Activated gamma-delta T cell (primary cell): ENCODE measurements at places on chromosomes 2 and 18.
A peak's percentile ranks its signal among the peaks of the same experiment; 100 is the strongest.

DNA sequence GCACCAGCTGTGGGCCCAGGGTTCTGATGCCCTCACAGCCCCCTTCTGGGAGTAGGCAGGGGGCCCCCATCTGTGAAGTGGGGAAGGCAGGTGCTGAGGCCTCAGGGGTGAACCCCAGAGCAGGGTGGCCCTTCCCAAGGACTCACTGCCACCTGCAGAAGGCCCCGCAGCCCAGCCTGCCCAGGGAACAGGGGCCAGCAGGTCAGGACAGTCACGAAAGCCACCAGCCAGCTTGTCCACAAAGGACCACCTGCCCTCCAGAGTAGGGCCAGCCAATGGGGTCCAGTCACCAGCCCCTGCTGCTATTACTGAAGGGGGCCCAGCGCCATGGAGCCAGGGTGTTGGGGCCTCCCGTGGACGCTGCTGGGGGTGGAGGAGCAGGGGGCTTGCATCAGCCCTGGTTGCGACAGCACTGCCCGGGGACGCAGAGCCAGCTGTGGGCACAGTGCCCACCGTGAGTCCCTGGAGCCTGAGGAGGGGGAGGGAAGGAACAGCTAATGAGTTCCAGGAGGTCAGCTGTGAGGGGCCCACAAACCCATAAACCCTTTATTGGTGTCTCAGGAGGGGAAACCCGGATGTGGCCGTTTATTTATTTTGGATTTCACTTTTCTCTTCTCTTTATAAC lies 11.5 kb upstream of the SNED1 start:
- DNase-seq: no peak

- no peak for DNase-seq
Observed at GRCh38 chr2:128594651-128594910, 275.9 kb upstream of the HS6ST1 start.

- DNase-seq: no peak
Observed at GRCh38 chr2:235827585-235827992, 333.7 kb downstream of the AGAP1 start.

DNA sequence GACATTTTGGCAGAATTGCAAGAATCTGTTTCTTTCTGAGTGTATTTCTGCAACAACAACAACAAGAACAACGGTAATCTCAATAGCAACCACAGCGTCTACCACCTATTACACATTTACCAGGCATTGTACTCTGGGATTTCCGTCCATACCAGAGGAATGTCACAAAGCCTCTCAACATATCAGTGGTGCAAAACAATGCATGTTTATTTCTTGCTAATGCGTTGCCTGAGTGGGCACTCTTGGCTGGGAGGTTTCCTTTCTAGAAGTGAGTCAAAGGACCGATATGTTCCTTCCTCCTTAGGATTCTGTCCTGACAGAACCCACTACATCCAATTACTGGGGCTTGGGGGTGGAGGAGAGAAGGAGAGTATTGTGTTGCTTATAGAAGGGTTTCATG lies 585.6 kb downstream of the TSN start:
- no peak for DNase-seq

DNA sequence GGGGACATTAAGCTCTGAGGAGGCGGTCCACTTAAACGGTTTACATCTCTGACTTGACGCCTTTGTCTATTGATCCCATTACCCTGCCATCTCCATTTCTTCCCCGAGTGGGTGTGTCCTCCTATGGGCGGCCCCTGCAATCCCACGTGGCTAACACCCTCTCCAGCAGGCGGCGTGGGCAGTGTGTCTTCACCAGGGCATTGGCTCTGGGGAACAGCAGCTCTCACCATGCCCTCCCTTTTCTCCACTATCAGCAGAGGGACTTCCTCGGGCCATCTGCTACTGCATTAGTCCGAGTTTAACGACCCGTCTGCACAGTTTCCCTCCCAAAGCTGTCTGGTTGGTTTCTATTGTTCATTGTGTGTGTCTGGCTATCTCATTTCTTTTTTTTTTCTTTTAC lies 511.9 kb upstream of the NRP2 start:
- DNase-seq: no peak

DNA sequence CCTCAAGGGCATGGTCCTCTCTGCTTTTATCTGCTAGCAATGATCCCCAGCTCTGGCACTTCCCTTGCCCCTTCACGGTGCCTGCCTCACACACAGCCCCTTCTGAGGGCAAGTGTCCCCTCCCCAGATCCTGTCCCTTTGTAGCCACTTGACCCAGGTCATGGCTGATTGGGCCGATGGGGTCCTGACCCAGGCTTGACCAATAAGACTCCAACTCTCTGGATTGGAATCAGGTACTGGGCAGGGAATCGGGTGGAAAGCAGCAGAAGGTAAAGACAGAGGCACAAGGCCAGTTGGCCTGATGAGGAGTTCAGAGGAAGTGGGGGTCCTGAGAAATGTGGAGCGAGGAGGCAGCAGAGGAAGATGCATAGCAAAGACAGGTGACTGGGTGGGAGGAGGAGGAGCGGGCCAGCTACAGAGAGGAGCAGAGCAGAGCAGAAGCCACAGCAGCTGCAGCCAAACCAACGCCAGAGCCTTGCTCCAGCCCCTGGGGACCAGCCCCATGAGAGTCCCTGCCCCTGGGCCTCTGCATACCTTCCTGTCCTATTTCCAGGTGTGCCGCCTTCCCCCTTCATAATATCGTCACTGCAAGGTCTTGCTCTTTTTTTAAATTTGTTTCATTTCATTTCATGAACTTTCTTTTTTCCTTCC lies 39.1 kb downstream of the CAPN13 start:
- DNase-seq: no peak

DNA sequence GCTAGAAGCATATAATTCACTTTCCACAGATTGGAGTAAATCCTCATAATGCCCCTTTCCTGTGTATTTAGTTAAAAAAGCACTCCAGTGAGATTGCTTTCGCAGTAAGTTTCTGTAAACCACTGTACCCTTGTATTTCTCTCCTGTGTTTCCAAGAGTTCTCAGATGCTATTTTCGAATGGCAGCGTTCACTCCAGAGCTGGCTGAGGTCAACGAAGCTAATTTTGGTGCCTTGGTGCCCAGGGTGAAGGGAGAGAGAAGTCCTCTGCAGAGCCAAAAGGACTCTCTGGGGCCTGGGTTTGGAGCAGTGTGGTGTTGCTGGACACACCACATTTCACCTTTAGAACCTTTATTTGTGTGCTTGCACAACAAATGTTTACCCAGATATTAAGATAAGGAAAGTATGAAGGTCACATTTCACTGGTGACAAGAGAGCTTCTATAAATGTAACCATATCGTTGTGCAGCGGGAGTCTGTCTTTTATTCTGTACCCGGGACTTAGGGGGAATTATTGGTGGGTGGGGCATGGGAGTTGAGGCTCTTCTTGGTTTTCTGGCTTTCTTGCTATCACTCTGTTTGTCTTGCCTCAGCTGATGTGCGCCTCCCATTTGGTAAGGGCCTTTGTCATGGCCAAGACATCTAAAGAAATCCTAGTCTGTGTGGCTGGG lies 9.9 kb downstream of the EPAS1 start:
- DNase-seq: no peak

GRCh38 chr2:217873371-217873770 lies 129.4 kb downstream of the TNS1 start:
- no peak for DNase-seq

- no peak for DNase-seq
Observed at GRCh38 chr18:61582202-61582710, 249.0 kb downstream of the CDH20 start.

DNA sequence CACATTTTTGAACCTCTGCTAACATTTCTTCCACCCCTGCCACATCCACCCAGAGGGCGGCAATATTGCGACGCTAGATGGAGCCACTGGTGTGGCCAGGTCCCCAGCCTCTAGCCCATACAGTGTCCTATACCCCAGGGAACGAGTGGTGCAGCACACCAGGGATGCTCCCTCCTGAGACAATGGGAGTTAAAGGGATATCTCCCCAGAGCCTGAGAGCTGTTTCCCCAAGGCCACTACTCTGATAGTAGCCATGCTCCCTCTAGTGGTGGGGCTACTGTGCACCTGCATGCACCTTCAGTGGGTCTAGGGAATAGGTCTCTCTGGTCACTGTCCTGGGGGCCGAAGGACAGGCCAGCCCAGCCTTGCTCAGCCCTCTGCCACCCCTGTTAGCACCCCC lies 336.4 kb upstream of the FSHR start:
- no peak for DNase-seq

GRCh38 chr2:236568068-236568921 lies 1.3 kb upstream of the ACKR3 start:
- no peak for DNase-seq

- no peak for DNase-seq
Observed at GRCh38 chr2:221792971-221793521, 220.9 kb upstream of the EPHA4 start.

- no peak for DNase-seq
Observed at GRCh38 chr18:46596119-46596518, 60.9 kb downstream of the LOXHD1 start.

GRCh38 chr2:54370405-54371104 lies 85.6 kb upstream of the SPTBN1 start:
- no peak for DNase-seq

DNA sequence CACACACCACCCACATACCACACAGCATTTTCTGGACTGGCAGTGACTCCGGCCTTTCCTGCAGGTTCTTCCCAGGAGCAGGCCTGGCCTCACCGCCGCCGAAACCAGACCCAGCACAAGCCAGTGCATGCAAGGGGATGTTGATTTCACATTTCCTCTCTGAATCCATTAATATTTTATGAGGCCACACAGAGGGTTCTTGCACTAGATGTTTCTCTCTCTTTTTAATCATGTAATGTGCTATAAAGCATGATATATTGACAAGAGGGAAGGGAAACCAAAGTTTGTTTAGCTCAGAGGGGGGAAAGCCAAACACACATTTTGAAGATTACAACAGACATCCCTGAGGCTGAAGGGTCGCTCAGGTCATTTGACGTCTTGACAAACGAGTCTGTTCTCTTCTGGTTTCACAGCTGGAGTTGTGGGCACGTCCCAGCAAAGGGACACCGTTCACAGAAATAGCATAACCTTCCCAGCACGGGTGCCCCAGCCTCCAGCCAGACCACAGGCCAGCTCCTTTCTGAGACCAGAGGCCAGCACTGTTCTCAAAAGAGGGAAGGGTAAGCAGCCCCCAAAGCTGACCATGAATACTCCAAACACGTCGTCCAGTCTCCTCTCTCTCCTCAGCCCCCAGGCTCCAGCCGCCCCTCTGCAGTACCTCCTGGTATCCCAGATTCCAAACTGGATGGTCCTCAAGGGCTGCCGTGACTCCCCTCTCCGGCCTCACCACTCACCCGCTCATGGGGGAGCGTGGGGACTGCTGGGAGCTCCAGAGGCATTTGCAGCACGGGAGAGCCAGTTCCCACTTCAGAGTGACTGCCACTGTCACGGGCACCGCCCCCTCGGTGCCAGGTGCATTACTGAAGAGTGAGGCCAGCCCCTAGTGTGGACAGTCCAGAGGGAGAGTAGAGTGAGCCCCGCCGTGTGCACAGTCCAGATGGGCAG lies 340.3 kb upstream of the SALL3 start:
- DNase-seq: no peak

GRCh38 chr2:196217116-196217515 lies 45.7 kb upstream of the STK17B start:
- DNase-seq: no peak

DNA sequence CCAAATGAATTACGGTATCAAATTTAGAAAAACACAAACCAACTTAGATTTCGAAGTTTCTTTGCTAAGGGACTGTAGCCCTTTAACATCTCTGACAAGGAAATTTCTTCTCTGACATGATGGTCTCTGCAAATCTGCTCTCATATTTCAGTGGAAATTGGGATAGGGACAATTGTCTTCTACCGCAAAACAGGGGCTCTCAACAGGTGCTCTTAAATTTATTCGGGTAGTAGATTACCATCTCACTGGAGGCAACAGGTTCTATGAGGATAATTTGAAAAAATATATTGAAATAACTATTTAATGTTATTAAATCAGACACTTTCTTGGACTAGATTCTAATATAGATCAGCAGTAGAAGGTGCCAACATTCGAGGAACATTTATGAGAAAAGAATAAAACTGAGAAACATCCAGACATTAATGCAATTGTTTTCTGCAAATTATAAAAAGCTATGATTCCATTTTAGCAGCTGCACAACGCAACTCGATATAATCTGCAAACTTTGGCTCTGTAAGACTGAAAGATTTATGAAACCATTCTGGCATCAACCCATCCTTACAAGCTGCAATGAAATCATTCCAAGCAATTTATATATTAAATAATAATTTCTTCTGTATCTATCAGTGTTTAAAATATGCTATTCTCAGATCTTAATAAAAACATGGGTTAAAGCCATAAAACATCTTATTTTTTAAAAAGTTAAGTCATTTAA lies 10.0 kb upstream of the BCL2 start:
- no peak for DNase-seq

DNA sequence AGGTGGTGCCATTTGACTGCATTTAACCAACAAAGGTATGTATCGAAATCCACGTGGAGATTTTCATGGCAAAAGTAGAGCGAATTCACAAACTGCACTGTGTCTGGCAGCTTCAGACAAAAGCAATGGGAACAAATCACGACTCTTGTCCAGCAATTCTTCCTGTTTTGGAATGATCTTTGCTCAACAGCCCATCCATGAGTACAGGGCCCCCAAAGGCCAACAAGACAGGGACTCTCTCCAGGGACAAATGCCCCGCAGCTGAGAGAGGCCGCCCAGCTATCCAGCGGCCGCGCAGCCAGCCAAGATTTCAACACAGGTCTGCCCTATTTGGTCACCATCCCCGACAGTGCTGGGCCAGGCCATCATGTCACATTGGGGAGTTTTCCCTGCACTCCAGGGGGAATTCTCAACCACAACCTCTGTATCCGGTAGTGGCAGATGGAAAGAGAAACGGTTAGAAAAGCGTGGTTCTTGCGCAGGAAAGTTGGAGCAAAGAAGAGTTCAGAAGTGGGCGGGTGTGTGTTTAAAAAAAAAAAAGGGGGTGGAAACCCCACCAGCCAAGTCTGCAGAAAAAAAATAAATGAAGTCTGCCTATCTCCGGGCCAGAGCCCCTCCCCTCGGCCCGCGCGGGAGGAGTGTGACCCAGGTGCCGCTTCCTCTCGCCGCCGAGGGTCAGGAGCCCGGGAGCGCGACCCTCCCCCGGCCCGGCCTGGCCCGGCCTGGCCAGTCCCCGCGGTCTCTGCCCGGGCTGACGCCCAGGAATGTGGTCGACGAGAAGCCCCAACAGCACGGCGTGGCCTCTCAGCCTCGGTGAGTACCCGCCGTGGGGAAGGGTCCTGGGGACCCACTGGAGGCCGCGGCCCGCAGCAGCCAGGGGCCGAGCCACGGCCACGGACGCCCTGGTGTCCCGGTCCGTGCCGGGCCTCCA lies at the start of gene GYPC:
Gene GYPC (plus strand): TSS at position 659 of the 931 bp plus-strand sequence. CDS start 106 bp downstream, at position 765.
- peak; percentile 43 for DNase-seq

- no peak for DNase-seq
Observed at GRCh38 chr2:59680863-59681262, 872.6 kb downstream of the BCL11A start.

- no peak for DNase-seq
Observed at GRCh38 chr2:137960223-137960622, 4.0 kb upstream of the HNMT start.

DNA sequence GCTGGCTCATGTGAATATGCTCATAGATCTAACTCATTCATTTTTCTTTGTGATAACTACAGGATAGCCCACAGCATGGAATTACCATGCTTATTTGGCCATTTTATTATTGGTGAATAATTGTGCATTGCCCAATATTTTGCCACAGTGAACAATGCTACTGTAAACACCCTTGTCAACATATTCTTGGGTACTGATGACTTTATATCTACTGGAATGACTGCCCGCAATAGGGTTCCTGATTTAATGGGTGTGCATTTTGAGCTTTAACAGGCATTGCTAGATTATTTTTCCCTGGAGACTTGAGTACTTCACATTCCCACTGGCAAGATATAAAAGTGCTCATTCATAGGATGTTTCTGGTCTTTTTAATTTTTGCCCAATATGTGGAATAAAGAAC lies 42.7 kb upstream of the EVA1A start:
- no peak for DNase-seq
